ENCODE measurements at places on chromosomes 4 and X.
A peak's percentile ranks its signal among the peaks of the same experiment; 100 is the strongest.

GRCh38 chr4:136495076-136495475 lies 1037.2 kb downstream of the PCDH18 start:
- DNase-seq: no peak

GRCh38 chr4:8502836-8503585 lies 62.4 kb downstream of the TRMT44 start:
- DNase-seq: no peak

GRCh38 chr4:112515198-112516065 lies 548 bp downstream of the NEUROG2 start:
- no peak for DNase-seq

DNA sequence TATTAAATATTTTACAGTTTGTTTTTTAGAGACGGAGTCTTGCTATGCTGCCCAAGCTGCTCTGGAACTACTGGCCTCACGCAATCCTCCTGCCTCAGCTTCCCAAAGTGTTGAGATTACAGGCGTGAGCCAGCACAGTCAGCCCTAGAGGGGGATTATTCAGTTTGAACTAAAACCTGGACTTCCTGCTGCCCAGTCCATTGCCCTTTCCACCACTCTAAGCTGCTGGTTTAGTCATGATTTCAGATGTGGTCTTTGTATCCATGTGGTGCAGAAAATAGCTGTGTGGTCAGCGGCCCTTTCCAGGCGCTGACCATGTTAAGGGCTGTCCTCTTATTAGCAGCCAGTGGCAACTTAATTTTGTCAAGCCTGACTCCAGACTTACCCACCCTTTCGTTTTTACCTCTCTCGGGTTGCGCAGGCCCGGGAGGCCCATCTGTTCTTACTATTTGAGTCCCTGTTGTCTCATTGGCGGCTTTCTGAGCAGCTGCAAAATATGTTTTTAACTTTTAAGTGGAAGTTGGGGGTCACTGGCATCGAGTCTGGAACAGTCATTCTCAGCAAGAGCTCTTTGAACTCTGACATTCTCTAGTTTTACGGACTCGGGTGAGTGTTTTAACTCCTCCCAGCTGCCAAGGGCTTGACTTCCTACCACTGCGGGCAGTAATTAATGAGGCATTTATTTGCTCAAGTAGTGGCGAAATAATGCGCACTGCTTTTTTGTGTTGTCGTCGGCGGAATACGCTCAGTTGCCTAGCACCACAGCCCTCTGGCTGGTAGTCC lies 773 bp upstream of the VMA21 start:
- DNase-seq: peak; percentile 16

GRCh38 chr4:91256043-91256442 lies 1047.7 kb upstream of the GRID2 start:
- no peak for DNase-seq

- no peak for DNase-seq
These were observed 93.0 kb downstream of the TSPAN7 start for GRCh38 chrX:38654302-38654701.

- peak; percentile 18 for DNase-seq
These were observed 1.5 kb upstream of the DDX3X start for GRCh38 chrX:41332408-41333002.

- no peak for DNase-seq
These were observed 81.5 kb downstream of the PSAPL1 start for GRCh38 chr4:7353046-7353790.

- no peak for DNase-seq
These were observed 43.3 kb downstream of the BMPR1B start for GRCh38 chr4:94801016-94801415.

- DNase-seq: no peak
These were observed 69.6 kb downstream of the ADRA2C start for GRCh38 chr4:3835527-3836405.

DNA sequence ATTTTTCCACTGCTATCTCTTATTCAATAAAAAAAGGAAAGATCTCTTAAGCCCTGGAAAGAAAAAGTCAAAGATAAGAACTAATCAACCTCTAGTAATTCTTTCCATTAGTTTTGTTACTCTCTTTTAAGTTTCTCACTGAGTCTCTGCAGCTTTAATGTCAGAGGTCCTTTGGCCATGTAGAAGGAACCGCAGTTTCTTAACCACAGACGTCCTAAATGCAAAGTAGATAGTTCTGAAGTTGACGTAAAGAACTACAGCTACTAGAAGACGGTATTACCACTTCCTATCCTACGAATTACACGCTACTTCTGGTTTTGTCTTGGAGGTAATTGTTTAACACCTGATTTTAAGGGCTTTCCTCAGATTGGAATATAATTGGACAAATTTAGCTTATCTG lies 325.9 kb downstream of the ANKRD50 start:
- DNase-seq: no peak
